ENCODE measurements at places on chromosomes 5 and 9. TPM values are rescaled to one million over a fixed set of nuclear protein-coding genes. Genes with fewer than 3 reads are reported as not detected.

The LTC4S gene
- polyA plus RNA-seq = 1.8 TPM

DNA sequence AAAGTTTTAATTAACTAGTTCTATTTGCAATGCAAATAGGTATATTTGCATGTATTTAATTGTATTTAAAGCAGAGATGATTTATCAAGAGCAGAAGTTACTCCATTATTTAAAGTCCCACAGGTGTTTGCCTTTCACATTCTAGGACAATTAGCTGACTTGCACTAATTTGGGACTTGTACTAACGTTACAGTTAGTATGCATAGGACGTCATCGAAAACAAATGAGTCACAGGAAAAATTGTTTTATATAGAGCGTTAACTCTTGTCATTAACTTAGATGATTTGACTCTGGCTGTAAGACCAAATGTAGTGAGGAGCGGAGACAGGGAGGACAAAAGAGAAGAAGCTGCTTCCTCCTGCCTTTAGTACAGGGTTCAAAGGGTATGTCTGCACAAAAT is 126.1 kb upstream of the IFNE start:
- no peak for DNase-seq

DNA sequence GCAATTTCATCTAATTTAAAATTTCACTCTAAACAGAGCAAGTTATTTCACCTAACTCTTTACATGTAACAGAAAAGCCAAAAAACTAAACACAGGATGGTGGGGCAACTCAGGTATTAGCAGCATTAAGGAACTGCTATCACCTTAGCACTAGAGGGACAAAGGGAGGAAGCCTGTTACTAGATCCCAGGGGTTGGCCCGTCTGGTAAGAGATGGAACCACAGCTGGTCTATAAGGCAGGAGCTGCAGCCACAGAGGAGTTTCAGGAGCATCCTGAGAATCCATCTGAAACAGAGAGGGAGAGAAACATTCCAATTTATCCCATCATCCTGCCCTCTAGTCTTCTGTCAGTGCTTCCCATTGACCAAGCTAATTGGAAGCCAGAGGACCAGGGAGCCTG is 300.3 kb downstream of the MRPS30 start:
- DNase-seq = no peak

- DNase-seq = no peak
These were observed 830.3 kb downstream of the BRINP1 start for GRCh38 chr9:118538959-118539358.

DNA sequence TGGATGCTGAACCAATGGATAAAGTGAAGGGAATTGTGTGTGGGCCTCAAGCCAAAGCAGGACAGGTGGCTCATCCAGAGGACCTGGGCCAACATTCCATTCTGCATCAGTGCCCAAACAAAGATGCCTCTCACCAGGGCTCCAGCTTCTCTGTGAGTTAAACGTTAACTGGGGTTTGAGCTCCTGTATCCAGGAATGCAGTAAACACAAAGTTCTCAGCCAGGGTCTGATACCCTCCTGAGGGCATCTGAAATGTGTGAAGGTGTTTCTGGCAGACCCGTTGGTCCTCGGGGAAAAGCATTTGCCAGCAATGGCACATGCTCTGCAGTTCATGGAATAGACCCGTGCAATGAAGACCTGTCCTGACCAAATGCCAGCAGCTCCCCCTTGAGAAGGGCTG is 33.9 kb upstream of the AOPEP start:
- no peak for DNase-seq

GRCh38 chr9:1071730-1072129 is 21.6 kb downstream of the DMRT2 start:
- DNase-seq = no peak

DNA sequence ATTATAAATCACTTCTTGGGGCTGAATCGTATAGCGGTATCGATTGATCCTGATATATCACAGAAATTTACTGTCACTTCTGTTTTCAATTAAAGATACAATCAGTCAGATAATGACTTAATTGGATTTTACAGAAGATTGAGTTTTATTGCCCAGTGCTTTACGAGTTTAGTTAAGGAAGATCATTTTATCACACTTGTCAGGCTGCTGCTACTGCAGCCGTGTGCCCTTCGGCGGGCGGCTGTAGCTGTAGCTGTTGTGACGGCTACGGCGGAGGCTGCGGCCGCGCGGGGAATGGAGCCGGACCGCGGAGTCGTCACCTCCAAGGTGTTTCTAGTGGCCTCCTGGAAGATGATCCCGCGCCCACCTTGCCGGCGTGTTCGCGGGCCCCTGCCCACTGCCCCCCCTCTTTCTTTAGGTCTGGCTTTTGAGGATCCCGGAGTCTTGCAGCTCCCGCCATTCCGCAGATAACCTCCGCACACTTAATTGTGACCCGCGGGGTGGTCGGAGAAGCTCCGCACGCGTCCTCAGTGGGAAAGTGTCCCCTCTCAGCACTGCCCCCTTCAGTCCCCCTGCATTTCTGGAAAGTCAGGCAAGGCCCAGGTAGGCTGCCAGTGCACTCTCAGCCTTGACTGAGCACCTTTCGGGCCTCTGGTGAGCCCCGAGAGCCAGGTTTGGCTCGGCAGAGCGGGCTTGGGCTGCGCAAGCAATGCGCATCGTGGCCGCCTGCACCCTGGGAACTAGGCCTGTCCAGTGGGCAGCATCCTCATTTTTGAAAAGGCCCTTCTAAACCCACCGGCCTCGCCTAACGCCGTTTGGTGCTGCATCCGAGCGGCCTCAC is 6.9 kb upstream of the DMRT3 start:
- DNase-seq = no peak

- no peak for DNase-seq
These were observed 756.7 kb upstream of the RGMB start for GRCh38 chr5:98016771-98017170.

DNA sequence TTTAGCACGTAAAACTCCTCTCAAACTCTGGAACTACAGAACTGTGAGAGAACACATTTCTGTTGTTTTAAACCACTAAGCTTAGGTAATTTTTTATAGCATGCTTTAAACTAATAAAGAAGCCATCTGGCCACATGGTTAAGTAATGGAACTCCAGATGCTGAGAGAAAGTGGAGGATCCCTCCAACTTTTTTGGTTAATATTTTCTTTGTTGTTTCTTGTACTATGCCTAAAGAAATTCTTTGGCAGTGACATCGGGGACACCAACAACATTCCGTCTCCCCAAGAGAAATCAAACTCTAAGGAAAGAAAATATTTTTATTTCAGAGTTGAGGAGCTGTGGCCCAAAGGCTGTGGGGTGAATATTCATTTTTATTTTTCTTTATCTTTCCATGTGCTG is 734.8 kb upstream of the CDH9 start:
- no peak for DNase-seq

DNA sequence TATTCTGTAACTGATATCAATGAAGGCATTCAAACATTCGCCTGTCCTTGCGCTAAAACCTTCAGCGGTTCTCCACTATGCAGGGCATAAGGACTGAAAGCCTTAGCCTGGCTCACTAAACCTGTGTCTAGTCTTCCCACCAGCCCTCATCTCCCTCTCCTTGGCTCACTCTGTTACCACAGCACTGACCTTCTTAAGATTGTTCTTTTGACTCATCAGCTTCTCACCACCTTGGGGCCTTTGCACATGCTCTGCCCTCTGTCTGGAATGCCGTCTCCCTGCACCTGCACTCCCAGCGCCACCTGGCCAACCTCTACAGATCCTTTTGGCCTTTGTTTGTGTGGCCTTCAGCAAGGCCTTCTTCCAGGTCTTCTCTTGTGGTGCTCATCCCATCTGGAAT is 131.8 kb upstream of the IER5L start:
- DNase-seq = no peak

DNA sequence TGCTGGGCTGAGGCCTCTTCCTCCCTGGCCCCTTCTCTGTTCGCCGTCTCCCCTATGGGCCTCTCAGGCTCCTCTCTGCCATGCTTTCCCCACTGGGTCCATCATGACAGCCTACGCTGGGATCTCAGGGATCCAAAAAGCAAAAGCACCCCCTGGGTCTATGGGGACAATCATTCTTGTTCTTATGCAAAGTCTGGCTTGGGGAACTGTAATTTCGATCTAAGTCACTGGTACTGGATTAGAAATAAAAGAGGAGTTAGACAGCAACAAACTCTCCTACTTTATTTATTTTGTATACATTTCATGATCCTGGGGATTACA is 86.6 kb downstream of the SLC38A9 start:
- DNase-seq = no peak

The GRXCR2 gene
- polyA plus RNA-seq = not detected

DNA sequence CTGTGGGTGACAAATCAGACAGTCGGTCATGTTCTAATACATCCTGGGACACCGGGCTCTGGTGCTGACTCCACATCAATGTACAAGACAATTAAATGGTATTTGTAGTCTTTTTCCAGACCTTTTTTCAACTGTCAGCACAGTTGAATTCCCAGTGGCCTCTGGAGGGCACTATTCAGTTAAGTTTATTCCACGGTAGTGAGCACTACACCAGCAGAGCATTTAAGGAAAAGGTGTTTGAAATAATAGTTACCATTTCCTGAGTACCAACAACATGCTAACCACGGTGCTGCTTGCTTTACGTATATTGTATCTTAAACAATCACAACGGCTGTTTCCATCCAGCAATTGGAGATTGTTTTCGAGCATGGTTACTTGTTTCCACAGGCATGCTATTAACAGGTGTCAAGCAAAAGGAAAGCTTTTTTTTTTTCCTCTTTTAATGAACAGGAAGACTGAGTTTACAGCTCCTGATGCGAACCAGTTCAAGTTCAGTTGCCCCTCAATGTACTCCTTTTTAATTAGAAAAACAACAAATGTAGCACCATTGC is 186.7 kb downstream of the PDZD2 start:
- peak; percentile 1 for DNase-seq

DNA sequence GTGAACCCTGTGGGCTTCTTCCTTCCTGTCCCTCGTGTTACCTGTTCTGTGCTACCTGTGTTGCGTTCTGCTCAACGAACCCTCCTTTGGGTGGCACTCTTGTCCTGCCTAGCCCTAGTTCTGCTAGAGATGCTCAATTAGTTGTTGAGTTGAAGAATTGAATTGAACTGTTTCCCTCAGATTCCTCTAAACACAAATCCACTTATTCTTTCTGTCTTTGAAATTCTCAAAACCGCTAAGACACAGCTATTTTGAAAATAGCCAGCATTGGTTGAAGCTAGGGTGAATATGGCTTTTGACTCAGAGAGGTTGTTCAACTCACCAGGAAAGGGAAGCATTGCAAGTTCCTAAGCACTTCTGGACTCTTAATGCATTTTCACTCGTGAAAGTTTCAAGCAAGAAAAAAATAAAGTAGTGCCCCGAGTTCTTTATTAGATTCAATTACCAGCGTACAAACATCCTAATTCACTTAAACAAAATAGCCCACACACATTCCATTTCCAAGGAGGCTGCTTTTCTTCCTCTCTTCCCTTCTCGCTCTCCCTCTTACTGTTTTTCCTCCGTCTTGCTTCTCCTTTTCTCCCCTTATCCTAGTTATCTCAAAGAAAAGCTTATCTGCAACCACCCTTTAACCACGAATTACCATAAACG is 642 bp upstream of the ITGA1 start:
- peak; percentile 53 for DNase-seq

DNA sequence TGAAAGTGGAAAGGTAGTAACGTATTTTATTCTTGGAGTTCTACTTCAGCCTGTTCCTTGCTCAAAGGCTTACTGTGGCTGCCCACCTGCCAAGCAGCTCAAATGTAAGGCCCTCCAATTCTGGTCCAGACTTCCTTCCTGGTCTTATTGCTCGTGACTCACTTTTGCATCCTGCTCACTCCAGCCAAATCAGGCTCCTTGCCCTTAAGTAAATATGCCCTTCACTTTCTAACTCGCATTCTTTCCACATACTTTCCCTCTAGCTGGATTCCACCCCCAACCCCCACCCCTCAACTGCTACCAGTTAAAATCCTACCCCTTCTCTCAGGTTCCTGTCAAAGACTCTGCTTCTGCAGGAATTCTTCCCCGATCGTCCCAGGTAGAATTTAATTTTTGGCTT is 96.6 kb downstream of the GALNT10 start:
- no peak for DNase-seq

- DNase-seq = no peak
These were observed 10.7 kb upstream of the LECT2 start for GRCh38 chr5:135965504-135965903.

- DNase-seq = no peak
These were observed 36.2 kb downstream of the IARS1 start for GRCh38 chr9:92257327-92257726.

- DNase-seq = no peak
These were observed 93.3 kb downstream of the TMEM174 start for GRCh38 chr5:73266176-73266738.

The TNPO1 gene
- polyA plus RNA-seq = 39.6 TPM

The HMMR gene
- polyA plus RNA-seq = 2.3 TPM

GRCh38 chr5:131515348-131515747 is 119.7 kb downstream of the RAPGEF6 start:
- no peak for DNase-seq

DNA sequence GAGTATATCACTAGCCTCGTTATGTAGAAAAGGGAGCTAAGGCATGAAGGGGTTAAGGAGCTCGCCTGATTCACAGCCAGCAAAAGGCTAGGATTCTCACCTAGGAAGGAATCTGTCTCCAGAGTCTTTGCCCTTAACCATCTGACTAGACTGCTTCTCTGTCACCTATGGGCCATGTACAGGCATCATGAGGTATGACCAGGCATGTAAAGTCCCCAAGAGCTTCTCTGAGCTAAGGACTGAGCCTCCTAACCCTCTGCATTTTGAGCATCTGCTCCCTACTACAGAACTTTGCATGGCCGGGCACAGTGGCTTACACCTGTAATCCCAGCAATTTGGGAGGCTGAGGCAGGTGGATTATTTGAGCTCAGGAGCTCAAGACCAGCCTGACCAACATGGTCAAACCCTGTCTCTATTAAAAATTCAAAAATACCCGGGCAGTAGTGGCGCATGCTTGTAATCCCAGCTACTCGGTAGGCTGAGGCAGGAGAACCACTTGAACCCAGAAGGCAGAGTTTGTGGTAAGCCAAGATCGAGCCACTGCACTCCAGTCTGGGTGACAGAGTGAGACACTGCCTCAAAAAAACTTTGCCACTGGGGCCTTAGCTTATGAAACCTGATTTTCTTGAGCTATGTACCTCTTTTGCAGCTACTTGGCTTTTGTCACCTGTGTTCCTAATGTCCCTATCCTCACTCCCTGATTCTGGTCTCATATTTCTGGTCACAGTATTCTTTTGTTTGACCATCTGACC is 33.2 kb upstream of the IL7R start:
- DNase-seq = no peak

GRCh38 chr5:107519900-107520354 is 150.8 kb downstream of the EFNA5 start:
- no peak for DNase-seq

All from CD4-positive, CD25-positive, alpha-beta regulatory T cell (primary cell).